OCI-M1 (cell line): ENCODE measurements at places on chromosomes 5 and 9.

- no peak for DNase-seq
Observed at GRCh38 chr5:170783498-170784247, at the start of gene GABRP. Gene GABRP (plus strand): TSS chr5:170783725. CDS start chr5:170788616, 4,891 bp downstream.

DNA sequence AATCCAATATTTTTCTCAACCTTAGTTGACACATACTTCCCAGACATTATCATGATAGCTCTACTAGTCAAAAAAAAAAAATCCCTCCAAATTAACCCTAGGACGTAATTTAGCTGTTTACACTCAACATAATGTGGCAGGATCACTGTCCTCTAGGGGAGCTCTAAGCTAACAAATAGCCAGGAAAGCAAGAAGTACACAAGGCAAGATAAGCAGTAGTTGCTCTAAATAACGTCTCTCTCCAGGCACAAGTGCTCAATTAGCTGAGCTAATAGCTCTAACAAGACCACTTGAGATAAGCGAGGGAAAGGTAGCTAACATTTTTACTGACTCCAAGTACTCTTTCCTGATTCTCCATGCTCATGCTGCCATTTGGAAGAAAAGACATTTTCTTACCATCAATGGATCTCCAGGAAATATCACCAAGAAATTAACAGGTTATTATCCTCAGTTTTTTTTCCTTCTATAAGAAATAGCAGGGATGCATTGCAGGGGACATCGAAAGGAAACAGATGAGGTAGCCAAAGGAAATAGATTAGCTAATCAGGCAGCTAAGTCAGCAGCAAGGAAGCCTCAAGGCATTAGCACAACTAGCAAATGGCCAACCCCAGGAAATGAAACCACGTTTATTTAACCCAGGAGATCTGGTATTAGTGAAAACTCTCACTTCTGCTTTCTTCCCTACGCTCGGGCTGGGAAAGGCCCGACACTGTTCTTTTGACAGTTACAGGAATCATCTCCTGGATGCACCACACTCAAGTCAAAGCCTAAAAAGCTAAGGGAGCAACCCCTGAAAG, 614.1 kb downstream of the PTPRD start:
- peak; percentile 100 for DNase-seq

GRCh38 chr9:124306098-124306735, 48.5 kb downstream of the NEK6 start:
- peak; percentile 18 for DNase-seq

DNA sequence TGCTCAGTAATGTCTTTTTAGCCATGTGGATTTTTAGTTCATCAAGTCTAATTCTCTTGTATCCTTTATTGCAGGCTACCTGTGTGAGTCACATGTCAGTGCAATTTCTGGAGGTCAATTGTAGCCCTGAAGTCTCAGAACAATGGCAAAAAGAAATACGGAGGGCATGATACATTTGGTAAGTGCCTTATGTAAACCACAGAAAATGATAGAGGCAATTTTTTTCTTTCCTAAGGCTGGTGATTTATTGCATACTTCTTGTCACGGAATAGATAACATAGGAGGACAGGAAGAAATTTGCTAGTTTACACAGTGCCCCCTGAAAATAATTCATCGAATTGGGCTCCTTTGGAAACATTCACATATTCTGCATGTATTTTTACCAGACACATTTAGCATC, 235.9 kb downstream of the DMRTA1 start:
- peak; percentile 72 for DNase-seq

DNA sequence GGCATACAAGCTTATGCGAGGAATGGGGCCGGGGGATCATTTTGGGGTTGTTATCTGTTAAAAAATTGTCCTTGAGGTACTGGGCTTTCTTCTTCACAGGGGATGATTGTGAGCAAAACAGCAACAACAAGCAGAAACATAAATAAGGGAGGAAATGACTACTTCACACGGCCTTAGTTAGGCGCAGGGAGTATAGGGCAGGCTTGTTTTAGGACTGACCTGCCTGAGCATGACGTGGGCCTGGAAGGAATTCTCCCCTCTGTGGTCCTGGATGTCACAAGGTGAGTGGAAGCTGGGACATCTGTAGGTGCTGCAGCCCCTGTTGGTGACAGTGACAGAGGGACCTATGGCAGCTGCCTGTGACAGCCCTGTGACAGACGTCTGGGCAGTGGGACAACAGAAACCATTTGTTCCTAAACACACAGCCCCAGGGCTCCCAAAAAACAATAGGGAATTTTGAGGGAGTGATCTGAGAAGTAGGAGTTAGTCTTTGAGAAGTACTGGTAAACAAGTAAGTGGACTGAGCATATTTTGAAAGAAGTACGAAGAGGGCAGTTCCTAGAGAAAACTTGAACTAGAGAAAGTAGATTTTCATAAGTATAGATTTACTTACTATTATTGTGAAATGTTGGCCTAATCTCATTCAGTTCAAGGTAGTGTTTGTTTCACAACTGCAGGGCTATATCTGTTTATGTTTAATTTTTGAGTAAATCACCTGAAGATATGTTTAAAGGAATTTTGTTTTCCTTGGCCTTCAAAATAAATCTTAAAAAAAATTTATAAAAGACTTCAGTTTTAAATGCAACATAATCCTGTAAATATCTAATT, 113.1 kb downstream of the KDM4C start:
- no peak for DNase-seq

- no peak for DNase-seq
Observed at GRCh38 chr9:135006911-135007570, 80.4 kb upstream of the OLFM1 start.

DNA sequence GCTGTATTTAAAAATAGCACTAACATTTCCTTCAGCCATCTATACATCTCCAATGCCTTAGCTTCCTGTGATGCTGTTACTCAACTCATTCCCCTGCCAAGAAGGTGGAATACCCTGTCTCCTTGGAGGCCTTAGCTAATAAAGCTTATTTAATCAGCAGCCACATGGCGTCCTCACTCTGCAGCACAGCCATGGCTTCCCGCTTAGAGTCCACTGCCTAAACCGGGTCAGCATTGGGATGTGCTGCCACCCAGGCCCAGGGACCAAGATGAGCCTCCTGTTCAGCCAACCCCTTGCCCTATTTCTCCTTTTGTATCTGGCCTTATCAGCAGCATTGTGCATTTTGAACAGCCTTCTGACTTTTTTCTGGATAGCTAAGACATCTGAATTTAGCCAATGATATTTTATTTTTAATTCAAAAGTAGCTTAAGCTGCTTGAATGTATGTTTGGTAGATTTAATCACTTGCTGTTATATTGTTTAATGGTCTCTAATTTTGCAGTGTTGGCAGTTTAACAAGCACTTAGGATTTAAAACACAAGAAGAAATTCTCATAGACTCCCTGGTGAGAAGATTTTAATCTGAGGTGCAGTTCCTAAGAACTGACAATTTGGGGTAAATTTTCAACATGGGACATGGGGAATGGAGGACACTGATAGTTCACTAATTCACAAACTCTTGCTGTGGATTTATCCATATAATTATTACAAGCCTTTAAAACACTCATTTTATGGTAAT, 113.0 kb downstream of the RPS23 start:
- no peak for DNase-seq
